Heart right ventricle (tissue), 16 donors: ENCODE measurements at places on chromosomes 13 and 19. TPM values are rescaled to one million over a fixed set of nuclear protein-coding genes. Genes with fewer than 3 reads are reported as not detected.

ANKLE1 gene
- 0.40 TPM for total RNA-seq

SERP2 gene
- total RNA-seq: 12.8 TPM

DNA sequence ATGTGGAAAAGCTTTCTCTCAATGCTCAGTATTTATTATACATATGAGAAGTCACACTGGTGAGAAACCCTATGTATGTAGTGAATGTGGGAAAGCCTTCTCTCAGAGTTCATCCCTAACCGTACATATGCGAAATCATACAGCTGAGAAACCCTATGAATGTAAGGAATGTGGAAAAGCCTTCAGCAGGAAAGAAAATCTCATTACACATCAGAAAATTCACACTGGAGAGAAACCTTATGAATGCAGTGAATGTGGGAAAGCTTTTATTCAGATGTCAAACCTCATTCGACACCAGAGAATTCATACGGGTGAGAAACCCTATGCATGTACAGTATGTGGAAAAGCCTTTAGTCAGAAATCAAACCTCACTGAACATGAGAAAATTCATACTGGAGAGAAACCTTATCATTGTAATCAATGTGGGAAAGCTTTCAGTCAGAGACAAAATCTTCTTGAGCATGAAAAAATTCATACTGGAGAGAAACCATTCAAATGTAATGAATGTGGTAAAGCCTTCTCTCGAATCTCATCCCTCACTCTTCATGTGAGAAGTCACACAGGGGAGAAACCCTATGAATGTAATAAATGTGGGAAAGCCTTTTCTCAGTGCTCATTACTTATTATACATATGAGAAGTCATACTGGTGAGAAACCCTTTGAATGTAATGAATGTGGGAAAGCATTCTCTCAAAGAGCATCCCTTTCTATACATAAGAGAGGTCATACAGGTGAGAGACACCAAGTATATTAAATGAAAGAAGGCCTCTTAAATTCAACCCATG, 34.4 kb downstream of the ZNF568 start:
- H3K27ac ChIP-seq: no peak overlapping the region
- no peaks in the 10 kb centered on the region for H3K4me1 ChIP-seq
- peaks cover 94% of the 10 kb centered on the region for H3K36me3 ChIP-seq
- H3K27me3 ChIP-seq: no peaks in the 10 kb centered on the region
- no peak overlapping the region for H3K4me3 ChIP-seq

- H3K27ac ChIP-seq: no peak overlapping the region
- no peak for DNase-seq
- no peak overlapping the region for H3K4me3 ChIP-seq
- H3K27me3 ChIP-seq: no peaks in the 10 kb centered on the region
- no peaks in the 10 kb centered on the region for H3K4me1 ChIP-seq
- H3K36me3 ChIP-seq: peaks cover 47% of the 10 kb centered on the region
Observed at GRCh38 chr19:39471756-39472536, 8.7 kb upstream of the TIMM50 start.

DNA sequence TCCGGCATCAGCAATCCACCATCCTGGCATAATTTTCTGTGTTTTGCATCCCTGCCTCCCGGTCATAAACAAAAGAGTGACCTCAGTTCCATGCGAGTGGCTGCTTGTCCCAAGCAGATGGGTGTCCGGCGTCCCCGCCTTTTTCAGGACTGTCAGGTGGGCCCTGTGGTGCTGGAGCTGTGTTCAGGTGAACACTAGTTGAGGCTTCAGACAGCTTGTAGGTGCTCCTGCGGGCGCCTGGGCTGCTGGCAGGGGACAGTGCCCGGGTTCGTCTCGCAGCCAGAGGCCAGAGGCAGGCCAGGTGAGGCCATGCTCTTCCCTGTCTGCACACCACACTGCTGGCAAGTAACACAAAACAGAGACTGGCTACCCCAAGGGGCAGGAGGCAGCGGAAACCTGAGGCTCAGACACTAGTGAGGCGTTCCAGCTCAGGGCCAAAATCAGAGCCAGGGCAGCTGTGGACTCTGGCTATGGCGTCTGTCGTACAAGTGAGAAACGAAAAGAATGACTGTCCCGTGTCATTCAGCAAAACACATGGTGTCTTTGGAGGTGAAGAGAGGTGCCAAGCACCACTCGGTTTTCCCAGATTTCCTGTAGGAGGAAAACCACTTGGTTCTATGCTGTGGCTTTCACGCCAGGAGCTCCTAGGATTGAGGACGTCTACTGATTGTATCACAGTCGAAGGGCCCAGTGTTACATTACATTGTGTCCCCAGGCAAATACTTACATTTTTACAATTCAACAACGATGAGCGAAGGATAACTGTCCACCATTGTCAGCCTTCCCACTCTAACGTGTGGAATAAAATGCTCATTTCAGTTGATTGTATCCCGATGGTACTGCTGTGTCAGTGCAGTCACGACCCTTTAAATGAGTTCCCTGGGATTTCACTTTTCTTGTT, 104.0 kb downstream of the ATP11A start:
- H3K27me3 ChIP-seq: no peaks in the 10 kb centered on the region
- no peak overlapping the region for H3K27ac ChIP-seq
- H3K4me1 ChIP-seq: no peaks in the 10 kb centered on the region
- no peaks in the 10 kb centered on the region for H3K36me3 ChIP-seq

- H3K4me1 ChIP-seq: no peaks in the 10 kb centered on the region
- no peaks in the 10 kb centered on the region for H3K36me3 ChIP-seq
- H3K27ac ChIP-seq: no peak overlapping the region
- H3K27me3 ChIP-seq: no peaks in the 10 kb centered on the region
- no peak overlapping the region for H3K4me3 ChIP-seq
Observed at GRCh38 chr19:39524495-39524894, 8.2 kb downstream of the EID2B start.

DNA sequence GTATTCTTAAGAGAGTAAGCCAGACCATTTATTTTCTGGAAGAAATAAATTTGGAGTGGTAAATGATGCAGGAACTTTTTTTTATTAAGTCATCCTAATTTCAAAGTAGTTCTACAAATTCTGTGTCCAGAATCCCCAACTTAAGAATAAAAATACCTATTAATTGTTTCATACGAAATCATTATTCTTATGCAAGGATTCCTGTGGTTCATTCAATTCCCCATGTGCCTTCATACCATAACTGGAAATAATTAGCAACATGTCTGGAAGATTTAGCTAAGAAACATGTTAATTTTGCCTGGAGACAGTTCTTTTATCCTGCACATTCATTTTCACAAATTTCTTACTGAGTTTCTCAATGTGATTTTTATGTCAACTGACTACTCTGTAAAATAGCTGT, 408.6 kb downstream of the PCDH9 start:
- no peaks in the 10 kb centered on the region for H3K36me3 ChIP-seq
- H3K27me3 ChIP-seq: no peaks in the 10 kb centered on the region
- H3K27ac ChIP-seq: no peak overlapping the region
- H3K4me1 ChIP-seq: no peaks in the 10 kb centered on the region
- no peak for DNase-seq
- no peak overlapping the region for H3K4me3 ChIP-seq

GRCh38 chr19:12166626-12167025, 3.7 kb downstream of the ZNF136 start:
- no peak overlapping the region for H3K4me3 ChIP-seq
- H3K27me3 ChIP-seq: no peaks in the 10 kb centered on the region
- peaks cover 6% of the 10 kb centered on the region for H3K4me1 ChIP-seq
- DNase-seq: no peak
- no peaks in the 10 kb centered on the region for H3K36me3 ChIP-seq
